Activated CD4-positive, alpha-beta T cell treated with anti-CD3 and anti-CD28 coated beads, Interleukin-2, amount 50 U/mL, for 1 hour (primary cell): ENCODE measurements at places on chromosomes 13 and 19.
A peak's percentile ranks its signal among the peaks of the same experiment; 100 is the strongest.

DNA sequence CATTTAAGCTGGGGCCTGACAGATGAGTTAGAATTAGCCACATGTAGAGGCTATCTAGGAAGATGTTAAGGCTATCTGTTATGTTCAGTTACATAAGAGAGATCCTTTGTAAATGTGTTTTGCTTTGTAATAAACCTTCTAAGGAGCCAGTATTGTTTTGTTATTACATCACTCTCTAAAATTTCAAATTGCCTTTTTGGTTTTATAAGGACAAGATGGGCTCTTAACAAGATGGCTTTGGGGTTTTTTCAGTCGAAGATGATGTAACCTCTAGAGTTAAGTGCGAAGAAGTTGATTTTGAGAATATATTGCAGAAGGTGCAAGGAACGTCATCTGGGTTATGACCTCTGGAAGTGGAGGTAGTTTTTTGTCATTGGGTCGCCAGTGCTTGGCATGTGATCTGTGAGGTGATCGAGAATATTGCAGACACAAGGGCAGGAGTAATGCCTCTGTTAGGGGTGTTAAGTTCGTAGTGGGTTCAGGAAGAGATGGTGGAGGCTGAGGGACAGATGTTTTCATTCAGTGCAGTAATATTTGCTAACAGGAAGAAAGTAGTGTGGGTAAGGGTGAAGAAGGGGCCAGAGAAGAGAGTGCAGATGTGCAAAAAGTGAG is 12.7 kb downstream of the LSM14A start:
- no peak for DNase-seq

DNA sequence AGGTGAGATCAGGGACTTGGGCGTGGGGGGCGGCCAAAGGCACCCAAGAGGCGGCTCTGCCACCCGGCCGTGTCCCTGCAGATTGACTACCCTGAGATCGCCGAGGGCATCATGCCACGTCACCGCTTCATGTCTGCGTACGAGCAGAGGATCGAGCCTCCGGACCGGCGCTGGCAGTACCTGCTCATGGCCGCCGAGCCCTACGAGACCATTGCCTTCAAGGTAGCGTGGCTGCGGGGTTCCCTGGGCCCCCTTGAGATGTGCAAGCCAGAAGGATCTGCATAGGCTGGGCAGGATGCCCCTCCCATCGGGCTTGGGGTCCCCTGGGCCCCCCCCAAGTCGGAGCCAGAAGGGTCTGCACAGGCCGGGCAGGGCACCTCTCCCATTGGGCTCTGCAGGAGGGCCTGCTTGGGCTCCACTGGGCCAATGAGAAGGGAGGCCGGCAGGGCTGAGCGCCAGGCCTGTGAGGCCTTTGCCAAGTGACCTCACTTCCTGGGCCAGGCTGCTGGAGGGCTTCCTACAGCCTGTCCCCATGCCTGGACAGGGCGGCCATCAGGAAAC is 2.2 kb upstream of the AMH start:
- DNase-seq, result no peak

GRCh38 chr19:42284591-42285341 is 15.7 kb downstream of the CIC start:
- DNase-seq, result no peak

DNA sequence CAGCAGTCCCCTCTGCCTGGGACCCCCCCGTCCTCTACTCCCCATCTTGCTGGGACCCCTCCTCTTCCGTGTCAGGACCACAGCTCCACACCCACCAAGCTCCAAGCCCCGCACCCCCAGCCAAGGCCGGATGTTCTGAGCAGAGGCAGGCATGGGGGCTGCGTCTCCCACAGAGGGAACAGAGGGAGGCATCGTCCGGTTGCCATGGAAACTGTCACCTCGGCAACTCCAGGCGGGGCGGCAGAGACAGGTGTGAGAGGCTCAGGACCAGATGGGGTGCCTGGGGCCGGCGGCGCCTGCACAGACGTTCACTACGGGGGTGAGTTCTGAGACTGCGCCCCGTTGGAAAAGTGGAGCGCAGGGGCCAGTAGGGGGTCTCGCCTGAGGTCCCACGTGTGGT is 5.4 kb downstream of the RNU6-9 start:
- peak; percentile 41 for DNase-seq

GRCh38 chr13:49464085-49464484 is 20.0 kb downstream of the SETDB2 start:
- no peak for DNase-seq
